Hematopoietic multipotent progenitor cell treated with erythropoietin and hydrocortisone succinate and interleukin-3 and kit ligand, for 4 days (in vitro differentiated cells): ENCODE measurements at places on chromosomes 6 and 20.

DNA sequence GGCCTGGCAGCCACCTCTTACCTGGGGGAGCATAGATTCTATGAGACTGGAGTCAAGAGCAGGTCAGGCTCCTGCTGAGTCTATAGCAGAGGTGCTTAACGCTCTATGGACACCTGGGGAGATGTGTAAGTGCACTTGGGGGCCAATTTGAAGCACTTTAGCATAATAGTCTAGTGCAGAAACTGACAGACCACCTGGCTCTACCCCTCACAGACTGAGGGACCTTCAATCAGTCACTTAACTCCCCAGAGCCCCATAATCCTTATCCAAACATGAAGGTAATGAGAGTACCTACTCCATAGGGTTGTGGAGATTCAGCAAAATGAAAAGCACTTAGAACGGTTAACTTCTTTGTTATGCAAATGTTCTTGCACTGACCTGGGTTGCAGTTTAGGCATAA, 87.3 kb upstream of the SLC22A16 start:
- DNase-seq: no peak

DNA sequence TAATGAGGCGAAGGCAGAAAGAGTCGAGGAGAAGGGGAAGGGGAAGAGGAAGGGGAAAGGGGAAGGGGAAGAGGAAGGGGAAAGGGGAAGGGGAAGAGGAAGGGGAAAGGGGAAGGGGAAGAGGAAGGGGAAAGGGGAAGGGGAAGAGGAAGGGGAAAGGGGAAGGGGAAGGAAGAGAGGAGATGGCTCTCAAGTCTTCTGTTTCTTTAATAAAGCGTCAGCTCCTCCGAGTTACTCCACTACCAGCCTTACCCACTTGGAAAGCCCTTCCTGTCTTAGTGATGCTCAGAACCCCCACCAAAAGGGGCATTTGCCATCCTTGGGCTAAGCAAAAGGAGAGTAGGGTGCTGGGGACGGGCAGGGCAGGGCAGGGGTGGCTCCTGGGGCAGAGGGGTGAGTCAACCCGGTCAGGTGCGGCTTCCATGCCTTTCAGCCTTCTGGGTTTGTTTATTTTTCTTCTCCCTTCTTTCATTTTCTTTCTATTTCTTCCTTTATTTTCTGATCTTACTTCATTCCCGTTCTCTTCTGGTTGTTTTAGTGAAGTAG, 476 bp upstream of the CLIC5 start:
- no peak for DNase-seq

DNA sequence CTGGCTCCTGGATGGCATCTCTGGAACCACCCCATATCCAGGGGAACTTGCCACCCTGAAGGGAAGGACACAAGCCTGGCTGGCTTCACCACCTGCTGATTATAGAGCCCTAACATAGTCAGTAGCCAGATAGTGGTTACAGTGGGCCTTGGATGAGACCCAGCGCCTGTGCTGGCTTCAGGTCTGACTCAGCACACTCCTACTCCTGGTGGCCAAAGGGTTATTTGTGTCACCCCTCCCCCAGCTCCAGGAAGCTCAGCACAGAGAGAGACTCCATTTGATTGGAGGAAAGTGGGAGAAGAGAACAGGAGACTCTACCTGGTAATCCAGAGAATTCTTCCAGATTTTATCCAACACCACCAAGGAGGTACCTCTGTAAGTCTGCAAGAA, 12.8 kb downstream of the SNX14 start:
- peak; percentile 66 for DNase-seq

DNA sequence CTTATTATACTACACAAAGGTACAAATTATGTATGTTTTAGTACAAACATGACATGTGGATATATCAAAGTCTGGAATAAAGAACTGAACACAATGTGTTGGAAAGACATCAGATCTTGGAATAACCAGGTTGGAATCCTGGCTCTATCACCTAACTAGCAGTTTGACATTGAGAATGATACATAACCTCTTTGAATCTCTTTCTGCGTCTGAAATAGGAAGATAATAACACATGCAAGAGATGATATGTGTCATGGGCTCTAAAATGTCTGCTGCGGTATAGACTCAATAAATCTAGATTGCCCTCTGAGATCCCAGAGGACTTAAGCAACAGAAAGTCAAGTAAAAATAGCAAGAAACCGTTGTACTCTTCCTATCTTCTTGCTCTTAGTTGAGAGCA, 66.8 kb upstream of the CCN2 start:
- DNase-seq: no peak

GRCh38 chr6:131129689-131130553, 5.3 kb upstream of the AKAP7 start:
- DNase-seq: no peak

- DNase-seq: no peak
Measured at GRCh38 chr6:166824880-166825250, 131.5 kb downstream of the RNASET2 start.

GRCh38 chr20:37411408-37412219, 65.7 kb downstream of the SRC start:
- DNase-seq: peak; percentile 58

- no peak for DNase-seq
Measured at GRCh38 chr20:47099825-47100441, 205.3 kb downstream of the EYA2 start.

GRCh38 chr20:32040142-32040953, 11.7 kb upstream of the HCK start:
- peak; percentile 84 for DNase-seq

- peak; percentile 44 for DNase-seq
Measured at GRCh38 chr20:44536175-44536574, 14.3 kb upstream of the SERINC3 start.

DNA sequence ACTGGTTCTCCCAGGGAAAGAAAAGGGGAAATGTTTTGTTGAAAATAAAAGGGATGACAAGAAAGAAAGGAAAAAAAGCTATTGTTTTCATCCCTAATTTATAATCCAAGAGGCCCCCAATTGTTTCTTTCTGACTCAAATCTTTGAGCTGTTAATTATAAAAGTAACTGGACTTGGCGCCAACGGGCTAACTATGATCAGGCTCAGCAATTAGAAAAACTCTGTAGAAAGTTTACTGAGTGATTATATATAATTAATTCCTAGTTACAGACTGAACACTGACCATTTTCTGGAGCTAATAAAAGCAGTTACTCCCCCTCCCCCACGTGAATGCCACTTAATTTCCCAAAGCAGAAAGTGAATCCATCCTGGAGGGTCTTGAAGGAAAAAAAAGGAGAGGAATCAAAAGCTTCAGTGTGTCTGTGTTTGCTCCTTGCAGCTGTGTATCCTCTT, 3.2 kb downstream of the ZMYND8 start:
- DNase-seq: no peak

DNA sequence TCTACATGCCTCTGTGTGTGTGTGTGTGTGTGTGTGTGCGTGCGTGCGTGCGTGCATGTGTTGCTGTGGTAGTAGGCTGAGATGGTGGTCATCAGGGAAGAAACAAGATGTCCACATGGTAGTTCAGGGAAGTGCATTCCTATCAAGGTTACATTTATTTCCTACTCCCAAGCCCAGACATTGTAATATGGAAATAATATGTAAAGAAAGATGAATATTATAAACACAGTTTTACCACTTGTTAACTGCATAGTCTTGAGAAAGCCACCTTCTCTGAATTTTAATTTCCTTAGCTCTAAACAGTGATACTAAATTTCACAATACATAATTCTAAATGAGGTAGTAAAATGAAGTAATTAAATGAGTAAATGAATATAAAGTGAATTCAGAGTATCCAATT, 14.0 kb downstream of the MEI4 start:
- no peak for DNase-seq

DNA sequence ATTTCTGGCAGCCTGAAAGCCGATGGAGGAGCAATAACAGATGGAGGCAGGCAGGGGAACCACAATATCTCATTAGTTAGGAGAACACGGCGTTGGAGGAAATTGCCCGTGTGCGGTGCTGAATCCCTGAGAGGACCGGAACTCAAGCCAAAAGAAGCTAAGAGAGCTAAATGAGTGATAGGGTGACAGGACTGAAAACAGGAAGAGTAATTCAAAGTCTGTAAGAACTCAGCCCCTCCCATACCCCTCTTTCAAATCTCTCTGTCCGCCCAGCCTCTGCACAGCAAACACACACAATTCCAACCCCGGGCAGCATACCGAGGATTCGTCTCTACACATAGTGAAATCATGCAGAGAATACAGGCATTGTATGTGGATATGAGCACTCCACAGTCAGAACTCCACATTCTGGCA, 2.6 kb upstream of the IPCEF1 start:
- peak; percentile 73 for DNase-seq

DNA sequence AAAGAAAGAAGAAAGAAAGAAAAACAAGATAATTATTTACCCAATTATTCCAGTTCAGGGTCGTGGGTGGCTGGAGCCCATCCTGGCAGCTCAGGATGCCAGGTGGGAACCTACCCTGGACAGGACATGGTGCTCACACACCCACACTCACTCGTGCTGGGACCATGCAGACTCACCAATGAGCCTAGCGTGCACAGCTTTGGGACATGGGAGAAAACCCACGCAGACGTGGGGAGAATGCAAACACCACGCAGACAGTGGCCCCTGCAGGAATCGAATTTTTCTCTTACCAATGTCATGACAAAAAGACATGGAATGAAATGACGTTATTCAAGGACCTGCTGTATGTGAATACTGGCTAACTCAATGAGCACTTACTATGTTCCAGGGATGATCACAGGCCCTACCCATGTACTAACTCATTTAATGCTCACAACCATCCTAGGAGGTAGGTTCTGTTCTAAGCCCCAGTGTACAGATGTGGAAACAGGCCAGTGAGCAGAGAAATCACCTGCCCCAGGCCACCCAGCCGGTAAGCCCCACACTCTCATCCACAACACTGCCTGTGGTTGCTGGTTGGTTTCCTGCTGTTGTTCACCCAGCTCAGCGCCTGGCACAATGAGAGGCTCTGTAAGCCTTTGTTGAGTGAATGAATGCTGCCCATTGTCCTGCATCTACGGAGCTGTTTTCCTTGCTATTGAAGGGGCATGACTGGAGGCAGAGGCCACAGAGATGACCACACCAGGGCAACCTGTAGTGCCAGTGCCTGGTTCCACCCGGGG, 6.8 kb upstream of the PI16 start:
- no peak for DNase-seq

DNA sequence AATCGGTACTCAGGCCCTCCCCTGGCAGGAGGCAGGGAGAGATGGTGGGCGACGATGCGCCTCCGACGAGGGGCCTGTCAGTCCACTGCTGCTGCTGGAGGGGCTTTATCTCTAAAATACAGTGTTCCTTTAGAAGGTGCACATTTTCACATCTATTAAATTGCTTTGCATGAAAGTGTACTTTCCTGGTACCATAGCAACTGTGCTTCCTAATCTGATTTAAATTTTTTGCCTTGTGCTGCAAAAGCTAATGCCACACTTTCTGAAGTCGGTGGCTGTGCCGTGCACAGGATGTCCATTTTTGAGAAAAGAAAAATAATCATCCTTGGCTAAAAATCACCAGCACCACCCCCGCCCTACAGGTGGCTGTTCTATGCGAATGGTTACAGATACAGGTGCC, 262.0 kb upstream of the CDH4 start:
- DNase-seq: no peak

DNA sequence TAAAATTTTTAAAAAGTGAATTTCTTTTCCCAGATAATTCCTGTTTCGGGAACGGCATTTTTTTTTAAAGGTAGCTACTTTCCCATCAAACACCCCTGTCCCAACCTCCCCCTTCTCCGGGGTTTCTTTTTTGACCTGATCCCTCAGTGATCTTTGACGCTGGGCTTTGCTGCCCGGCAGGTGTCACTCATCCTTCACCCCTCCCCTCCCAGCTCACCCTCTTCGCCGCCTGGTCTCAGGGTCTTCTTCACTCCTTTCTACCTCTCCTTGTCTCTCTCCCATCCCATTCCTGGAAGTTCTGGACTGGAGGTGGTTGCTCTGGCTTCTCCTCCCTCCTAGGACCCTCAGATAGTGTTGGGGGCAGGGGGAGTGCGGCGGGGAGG, 329 bp upstream of the GPR6 start:
- DNase-seq: peak; percentile 4

DNA sequence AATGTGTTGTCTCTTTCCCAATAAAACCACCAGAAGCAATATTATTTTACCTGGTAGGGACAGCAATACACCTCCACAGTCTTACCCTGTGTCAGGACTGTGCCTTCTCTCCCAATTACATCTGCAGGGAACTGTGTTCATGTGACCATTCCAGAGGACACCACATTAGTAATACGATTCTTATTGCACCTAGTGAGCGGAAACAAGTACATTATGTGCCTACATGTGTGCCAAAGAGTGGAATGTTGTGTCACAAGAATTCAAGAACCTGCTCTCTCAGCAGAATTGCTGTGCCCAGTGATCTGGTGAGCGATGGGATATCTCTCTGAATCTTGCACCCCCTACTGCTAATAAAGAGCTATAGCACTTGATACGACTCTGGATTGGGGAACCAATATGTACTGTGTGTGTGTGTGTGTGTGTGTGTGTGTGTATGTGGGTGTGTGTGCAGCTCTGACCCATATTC, 57.4 kb upstream of the FOXC1 start:
- peak; percentile 53 for DNase-seq

- no peak for DNase-seq
Measured at GRCh38 chr20:10465135-10465534, 30.0 kb downstream of the SLX4IP start.

DNA sequence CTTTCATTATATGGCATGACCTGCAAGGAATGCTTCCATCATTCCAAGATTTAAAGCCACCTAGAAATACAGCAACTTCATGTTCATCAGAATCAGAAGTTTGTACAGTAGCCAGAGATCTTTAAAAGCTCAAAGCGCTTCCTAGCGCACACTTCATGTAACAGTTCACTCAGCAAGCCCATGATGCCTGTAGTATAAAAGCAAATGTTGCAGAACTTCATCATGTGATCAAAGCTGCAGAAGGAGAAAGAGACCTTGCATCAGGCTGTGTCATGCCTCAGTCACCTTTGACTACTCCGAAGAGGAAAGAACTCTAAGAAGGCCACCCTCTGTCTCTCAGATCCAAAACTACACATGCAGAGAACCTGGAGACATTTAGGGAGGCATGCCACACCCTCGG, 78.5 kb downstream of the AGPAT4 start:
- DNase-seq: no peak

DNA sequence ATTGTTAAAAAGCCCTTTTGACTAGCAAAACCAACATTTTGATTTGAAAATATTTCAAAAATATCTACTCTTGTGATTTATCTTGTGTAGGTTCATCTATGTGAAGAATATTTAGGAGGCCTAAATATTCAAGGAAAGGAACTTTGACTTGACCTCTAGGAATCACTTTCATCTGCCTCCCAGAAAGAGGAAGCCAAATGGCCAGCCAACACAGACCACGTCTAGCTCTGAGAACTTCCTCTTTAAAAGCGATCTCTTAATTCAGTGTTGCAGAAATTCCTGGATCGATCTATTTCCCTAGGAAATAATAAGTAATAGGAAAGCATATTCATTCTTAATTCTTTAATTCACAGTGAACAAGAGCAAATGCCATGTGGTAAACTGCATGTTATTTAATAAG, 9.6 kb upstream of the MOXD1 start:
- DNase-seq: peak; percentile 15

- DNase-seq: peak; percentile 88
Measured at GRCh38 chr6:73739096-73739495, 43.1 kb downstream of the CD109 start.
